ENCODE measurements at places on chromosomes 3 and 15.
A peak's percentile ranks its signal among the peaks of the same experiment; 100 is the strongest.

DNA sequence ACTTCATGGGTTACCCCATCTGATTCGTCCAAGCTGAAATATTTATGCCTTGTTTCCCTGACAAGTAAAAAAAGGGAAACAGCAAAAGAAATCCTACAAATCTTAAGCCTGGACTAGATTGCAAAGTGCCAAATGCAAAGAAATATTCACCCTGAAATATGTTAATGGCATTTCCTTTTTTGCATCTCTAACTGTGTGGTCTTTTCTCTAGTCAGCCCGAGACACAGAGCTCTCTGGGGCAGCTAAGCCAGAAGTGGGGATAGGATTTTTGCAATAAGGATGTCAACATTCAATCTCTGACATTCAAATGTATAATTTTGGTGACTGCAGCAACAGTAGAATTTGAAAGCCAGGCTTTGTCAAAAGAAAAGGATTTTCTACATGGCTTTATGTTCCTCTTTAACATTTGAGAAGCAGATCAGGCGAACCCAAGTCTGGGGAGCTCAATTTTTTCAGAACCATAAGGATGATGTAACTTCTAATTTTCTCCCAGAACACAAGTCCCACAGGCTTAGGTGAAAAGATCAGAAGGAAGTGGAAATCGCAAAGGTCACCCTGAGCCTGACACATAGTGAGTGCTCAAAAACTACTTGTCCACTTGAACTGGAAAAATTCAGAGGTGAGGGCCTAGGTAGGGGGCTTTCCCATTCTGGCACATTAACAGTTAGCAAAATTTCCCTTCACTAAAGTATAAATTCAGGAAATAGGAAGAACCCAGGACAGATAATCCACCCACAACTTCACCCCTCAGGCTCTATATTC, 28.2 kb upstream of the KCNMB3 start:
- DNase-seq = no peak

- DNase-seq = no peak
These were observed 15.1 kb downstream of the MYZAP start for GRCh38 chr15:57606816-57607215.

DNA sequence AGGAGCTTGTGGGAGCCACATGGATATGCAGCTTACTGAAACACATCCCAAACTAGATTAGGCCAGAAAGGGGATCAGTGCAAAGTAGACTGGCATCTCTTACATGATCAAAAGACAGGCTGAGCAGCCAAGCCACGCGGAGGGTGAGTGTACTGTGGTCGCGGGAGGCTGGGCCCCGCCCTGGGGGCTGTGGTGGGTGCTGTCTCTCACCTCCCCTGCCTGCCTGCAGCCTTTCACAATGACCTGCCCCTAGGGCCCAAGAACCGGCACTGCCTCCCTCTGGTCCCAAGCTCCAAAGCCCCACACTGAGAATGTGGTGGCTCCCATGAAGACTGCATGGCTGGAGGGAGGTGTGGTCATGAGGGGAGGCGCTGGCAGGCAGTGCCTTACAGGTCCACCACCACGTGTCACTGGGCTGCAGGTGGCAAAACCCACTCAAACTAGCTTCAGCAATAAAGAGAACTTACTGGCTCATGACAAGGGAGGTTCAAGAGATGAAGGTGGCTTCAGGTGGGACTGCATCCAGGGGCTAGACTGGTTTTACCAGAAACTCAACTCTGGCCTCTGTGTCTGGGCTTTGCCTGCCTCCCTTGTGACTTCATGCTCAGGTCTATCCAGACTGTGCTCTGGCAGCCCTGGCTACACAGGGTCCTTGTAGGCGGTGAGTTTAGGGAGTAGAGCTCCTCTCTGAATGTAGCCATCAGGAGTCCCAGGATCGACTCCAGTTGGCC, 27.4 kb upstream of the PLXND1 start:
- DNase-seq = no peak

DNA sequence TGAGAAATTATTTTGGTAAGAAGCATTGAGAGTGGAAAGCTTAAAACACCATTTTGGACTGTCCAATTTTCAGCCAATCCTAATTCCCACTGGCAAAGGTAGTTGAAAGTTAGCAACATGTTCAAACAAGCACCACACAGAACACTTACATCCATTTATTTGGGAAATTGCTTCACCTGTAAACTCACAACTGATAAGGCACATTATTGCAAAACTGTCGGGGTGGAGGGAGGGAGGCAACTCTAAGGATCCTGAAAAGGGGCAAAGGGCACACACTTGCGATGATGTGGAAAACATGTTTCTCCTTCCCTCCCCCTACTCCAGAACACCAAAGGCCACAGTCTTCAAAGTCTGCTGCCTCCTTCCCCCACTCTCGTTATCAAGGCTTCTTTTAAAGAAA, 9.4 kb downstream of the TMEM41A start:
- DNase-seq = no peak

DNA sequence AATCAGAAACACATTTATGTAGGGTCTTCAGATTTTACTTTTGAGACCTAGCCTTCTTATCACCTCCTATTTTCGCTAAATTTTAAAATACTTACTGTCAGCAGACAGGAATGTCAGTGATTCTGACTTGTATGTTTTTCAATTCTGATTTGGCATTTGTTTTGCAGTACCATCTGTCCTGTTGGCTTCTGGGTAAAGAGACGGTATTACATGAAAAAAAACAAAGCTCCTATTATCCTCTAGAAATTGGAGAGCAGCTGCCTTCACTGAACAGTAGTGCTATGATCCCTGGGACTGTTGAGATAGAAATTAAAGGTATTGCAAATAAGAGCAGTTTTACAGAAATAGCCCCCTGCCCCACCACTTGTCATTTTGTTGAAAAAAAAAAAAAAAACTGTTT, 8.4 kb downstream of the ARMC8 start:
- DNase-seq = no peak

- no peak for DNase-seq
These were observed 29.7 kb downstream of the PRR23E start for GRCh38 chr3:127222664-127223063.

GRCh38 chr15:82540984-82541431, 751 bp upstream of the RPS17 start:
- peak; percentile 40 for DNase-seq
